ENCODE measurements at places on chromosomes 7 and 10.

DNA sequence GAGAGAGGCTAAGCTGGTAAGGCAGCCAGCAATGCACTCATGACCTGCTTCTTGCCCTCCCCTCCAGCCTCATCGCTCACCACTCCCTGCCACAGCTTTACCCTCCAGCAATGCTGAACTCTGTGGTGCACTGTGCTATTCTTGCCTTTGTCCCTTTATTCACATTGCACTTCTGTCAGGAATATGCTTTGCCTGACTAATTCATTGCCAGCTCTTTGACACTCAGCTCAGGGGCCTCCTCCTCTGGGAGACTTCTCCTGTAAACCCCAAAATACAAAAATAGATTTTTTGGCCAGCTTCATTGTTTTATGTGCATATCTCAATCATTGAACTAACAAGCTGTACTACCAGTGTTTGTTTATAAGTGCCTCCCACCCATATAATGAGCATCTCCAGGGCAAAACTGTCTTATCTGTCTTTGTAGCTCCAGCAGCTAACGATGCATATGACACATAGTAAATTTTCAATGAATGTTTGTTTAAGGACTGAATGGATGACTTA, 8.2 kb downstream of the CNNM1 start:
- no peak for DNase-seq

DNA sequence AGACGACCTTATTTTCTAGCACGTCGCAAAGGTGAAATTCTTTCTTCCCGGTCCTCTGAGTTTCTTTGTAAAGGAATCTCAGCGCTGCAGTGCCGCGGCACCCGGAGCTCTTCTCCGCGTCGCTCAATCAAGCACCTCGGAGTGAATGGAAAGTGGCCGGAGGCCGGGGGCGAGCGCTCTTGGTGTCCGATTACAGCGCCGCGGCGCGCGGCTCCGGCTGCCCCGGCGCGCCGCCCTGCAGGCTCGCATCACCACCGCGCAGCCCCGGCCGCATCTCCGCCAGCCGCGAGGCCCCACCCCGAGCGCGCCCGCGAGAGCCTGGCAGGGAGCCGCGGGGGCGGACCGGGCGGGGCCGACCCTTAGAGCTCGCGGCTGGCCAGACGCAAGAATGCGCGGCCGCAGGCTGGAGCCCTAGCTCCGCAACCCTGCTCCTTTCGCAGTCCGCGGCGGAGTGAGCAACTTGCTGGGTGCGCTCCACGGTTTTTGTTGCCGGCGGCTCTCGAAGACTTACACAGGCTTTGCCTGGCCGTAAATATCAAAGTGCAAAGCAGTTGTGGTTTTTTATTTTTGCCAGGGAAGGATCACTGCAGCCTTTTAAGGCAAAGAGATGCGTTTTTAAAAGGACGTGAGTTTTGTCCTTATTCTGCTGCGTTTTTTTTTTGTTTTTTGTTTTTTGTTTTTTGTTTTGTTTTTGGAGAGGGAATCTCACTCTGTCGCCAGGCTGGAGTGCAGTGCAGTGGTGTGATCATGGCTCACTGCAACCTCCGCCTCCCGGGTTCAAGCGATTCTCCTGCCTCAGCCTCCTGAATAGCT, at the start of gene SEMA3C:
TSS of gene SEMA3C (minus strand) at position 143 of the 813 bp plus-strand sequence. CDS start 2,270 bp downstream, outside the sequence.
- no peak for DNase-seq

- no peak for DNase-seq
These were observed 199.3 kb downstream of the PLXNA4 start for GRCh38 chr7:132377015-132377414.

DNA sequence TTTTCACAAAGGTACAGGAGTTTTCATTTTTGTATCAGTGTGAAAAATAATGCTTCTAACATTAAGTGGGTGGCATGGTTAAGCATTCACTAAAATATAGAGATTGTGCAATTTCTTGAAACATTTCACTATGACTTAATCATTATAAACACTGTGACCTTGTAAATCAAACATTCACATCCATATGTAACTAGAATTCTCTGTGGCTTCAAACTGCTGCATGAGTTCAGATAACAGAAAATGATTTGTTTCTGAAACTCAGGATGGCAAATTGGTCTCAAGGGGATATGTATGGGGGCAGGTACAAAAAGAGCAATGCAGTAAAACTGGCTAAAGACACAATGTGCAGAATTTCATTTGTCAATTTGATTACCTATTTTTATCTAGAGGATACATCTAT, 3.8 kb downstream of the FAM133B start:
- DNase-seq = no peak

GRCh38 chr10:30422981-30423654, 10.9 kb upstream of the MAP3K8 start:
- DNase-seq = no peak

GRCh38 chr7:139908792-139909191, 79.7 kb downstream of the TBXAS1 start:
- DNase-seq = no peak

- DNase-seq = no peak
These were observed 24.0 kb upstream of the PAPSS2 start for GRCh38 chr10:87635498-87636312.

GRCh38 chr10:121231079-121231478, 367.2 kb downstream of the FGFR2 start:
- DNase-seq = no peak

DNA sequence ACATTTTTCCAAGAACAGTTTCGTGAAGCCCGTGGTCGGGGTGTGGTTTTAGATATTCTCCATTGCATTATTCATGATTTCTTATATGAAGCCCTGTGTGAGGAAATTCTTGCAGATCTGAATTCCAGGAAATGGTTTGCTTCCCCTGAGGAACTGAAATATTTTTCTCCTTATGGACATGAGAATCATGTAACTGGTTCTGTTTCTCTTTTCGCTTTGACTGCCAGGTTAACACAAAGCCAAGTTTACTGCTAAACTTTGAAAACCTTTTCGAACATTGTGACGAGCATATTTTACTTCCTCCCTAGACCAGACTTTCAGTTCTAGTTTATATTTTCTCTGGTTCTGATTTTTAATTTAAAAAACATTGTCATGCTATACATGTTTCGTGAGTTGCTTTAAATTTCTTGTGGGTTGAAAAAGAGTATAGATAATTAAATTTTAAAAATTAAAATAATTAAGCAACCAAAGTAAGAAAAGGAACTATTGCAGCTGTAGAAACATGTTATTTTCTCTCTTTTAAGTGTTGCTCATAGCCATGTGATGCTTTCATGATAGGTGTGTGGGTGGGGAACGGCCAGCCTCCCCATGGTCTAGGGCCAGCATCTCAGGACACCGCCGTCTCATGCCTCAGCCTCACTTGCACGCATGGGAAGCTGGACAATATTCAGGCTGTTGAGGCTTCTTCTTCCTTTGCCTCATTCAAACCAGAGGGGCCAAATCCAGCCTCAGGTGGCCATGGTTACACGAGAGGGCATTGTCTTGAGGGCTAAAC, 97.1 kb downstream of the CREB5 start:
- DNase-seq = no peak

DNA sequence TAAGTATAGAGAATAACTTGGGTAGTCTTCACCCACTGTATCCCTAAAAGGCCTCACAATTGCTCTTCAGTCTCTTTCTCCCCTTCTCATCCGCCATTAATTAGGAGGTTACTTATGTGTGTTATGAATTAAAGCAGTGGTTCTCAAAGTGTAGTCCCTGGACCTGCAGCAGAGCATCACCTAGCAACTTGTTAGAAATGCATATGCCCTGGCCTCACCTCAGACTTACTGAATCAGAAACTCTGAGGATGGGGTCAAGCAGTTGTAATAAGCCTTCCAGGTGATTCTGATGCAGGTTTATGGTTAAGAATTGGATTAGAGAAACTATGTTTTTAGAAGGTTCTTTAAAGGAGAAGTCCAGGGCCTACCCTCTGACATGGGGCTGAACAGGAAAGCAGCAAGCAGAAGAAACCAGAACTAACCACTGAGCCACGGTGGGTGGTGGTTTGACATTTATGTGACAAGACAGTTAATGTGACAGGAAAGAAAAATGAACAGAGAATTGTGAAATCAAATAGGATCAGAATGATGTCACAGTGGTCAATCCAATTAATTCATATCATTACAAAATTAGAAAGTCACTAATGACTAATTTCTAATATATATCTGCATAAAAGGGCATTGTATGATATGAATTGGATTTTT, 37.6 kb downstream of the ENTPD1 start:
- DNase-seq = no peak

DNA sequence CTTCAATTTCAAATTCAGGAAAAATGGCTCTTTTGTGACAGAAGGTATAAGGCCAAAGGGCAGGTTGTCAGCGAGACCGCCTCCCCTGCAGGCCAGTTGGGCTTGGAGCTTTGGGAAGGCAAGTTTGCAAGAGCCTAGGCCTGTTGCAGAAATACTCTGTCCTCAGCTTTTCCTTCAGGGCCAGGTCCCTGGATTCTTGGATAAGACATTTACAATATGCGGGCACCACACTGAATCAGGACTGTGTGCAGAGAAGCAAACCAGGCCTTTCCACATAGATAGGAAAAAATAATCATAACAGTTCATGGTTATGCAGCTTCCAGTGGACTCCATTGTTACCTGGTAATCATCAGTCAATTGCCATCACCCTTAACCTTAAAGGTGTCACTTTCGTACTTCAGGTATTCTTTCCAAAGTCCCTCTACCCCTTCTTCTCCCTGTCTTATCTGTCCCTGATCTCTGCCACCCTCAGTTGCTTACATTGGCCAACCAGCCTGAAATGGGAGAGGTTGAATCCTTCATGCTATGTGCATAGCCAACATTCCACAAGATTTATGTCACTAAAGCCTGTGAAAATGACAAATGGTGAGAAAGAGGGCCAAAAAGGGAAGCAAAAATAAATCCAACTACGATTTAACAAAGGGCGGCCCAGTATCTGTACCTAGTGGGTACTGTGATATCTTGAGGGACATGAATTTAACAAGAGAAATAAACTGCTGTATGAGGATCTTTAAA, 304.5 kb upstream of the NFE2L3 start:
- DNase-seq = no peak

DNA sequence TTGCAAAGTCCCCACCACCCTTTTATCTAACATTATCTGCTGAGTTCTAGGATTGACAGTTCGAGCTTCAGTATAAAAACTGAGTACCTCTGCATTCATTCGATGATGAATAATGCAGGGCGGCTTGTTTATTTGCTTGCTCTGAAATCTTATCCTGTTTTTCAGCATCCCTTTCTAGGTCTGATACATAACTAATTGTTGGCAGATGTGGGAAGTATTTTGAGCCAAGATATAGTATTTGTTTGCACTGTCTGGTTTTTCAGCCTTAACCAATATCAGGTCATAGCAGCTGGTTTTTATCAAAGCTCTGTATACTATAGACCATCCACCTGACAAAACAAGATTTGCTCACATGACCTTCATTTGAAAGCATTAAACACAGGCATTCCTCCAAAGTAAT, 161.4 kb downstream of the TFEC start:
- no peak for DNase-seq

DNA sequence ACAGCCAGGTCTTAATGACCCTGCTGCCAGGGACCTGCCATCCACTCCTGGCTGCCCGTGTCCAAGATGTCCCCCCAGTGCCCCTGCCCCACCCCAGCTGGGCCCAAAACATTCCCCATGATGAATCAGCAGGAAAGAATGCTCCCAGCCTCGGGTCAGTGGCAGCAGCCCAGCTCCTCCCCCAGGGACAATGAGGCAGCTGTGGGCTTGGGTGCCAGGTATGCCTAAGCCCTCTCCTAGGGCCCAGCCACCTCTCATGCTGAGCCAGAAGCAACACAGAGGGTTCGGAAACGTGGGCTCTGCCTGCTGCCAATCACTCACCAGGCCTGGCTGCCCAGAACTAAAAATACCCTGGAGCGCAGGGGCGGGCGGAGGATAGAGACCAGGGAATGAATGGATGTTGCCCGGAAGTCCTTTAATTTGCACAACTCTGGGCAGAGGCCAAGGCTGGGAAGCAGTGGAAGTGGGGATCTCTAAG, 1.5 kb upstream of the LOXL4 start:
- DNase-seq = no peak

- no peak for DNase-seq
These were observed 57.8 kb downstream of the EVX1 start for GRCh38 chr7:27300421-27300820.

DNA sequence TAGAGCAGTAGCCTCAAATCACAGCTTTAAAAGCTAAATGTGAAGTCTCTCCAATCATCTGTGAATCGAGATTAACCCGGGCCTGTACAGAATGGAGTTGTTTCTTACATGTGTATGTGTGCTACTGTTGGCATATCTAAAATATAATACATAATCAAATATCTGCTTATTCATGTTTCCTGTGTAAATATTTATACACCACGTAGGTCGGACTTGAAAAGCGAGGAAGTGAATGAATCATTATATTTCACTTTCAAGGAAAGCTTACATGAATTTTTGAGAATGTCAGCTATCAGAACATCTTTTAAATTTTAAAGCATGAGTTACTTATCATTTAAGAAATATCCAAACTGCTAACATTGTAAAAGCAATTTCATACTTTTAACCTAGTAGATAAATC, 233.3 kb downstream of the SLC25A13 start:
- no peak for DNase-seq

GRCh38 chr7:94382746-94383145, 11.9 kb upstream of the COL1A2 start:
- DNase-seq = no peak

DNA sequence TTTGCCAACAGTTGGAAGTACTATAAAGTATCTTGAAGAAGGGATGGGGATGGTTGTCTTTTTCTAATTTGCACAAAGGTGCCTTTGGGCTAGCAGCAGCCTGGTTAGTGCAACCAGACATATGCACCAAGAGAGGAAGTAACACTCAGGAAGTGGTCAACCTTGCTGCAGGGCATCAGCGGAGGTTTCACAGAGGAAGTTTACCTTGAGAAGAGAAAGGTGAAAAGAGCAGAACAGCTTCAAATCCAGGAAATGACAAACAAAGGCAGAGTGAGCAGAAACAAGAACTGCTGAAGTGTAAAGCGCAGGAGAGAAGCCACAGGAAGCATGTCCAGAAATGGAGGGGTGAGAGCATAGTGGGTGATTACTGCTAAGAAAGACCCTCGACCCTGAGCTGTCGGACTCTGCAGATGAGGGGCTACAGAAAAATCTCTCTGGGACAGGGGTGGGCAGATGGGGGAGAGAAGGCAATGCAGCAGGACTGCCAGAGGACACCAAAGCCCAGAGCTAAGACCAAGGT, 66.9 kb downstream of the STK17A start:
- DNase-seq = peak; percentile 64

GRCh38 chr7:64867863-64868440, 35.1 kb upstream of the ZNF273 start:
- no peak for DNase-seq

- DNase-seq = no peak
These were observed 178.6 kb upstream of the BET1 start for GRCh38 chr7:94182721-94183120.

- no peak for DNase-seq
These were observed 49.4 kb downstream of the TEX36 start for GRCh38 chr10:125633517-125633999.

DNA sequence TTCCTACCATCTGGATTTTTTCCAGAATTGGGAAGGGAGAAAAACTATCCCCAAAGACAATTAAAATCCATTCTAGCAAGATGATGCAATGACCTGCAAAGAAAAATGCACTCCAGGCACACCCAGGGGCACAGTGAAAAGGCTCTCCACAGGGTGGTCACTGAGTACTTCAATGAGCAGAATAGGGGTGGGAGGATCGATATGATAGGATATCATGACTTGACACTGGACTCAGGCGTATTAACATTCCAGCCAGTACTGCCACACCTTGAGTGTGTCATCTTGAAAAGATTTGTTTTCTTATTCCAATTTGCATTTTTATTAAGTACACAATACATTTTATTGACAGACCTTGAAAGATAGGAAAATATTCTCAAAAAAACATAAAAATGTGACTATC, 132.2 kb downstream of the ZNF37A start:
- DNase-seq = no peak
